ENCODE measurements at places on chromosomes 1 and 21.

- no peaks in the 10 kb centered on the region for H3K4me1 ChIP-seq
- no peaks in the 10 kb centered on the region for H3K27me3 ChIP-seq
- no peak overlapping the region for H3K27ac ChIP-seq
- no peak overlapping the region for H3K4me3 ChIP-seq
- H3K36me3 ChIP-seq = no peaks in the 10 kb centered on the region
These were observed 166.5 kb upstream of the PLD5 start for GRCh38 chr1:242690849-242691609.

DNA sequence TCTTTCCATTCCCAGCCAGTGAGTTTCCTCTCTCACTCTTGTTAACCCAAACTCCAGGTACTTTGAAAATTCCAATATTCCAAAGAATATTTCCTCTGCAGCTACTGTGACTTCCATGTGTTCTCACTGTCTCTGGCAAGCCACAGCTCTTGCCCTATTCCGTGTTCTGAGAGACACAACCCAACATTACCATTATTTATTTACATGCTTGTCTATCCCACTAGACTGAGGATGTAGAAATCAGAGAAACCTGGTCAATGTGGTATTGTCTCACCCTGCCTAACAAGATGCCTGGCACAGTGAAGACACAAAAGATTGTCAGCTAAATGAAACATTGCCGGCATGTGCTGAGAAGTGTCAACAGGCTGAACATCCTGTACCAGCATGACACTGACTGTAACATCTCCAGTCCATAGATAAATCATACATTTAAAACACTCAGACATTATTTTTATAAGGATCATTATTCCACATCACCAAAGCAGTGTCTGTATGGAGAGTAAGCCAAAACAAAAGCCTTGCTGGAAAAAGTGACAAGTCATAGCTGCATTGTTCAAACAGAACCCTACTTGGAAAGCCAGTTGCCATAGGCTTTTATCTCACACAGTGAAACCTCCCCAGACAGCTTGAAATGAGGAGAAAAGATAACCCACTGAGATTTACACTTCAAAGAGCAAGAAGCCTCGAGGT, 72.3 kb downstream of the SIPA1L2 start:
- H3K27ac ChIP-seq = no peak overlapping the region
- peaks cover 14% of the 10 kb centered on the region for H3K27me3 ChIP-seq
- H3K4me3 ChIP-seq = no peak overlapping the region
- H3K36me3 ChIP-seq = no peaks in the 10 kb centered on the region

GRCh38 chr1:97091679-97092078, 370.1 kb downstream of the PTBP2 start:
- H3K27me3 ChIP-seq = no peaks in the 10 kb centered on the region
- H3K4me3 ChIP-seq = no peak overlapping the region
- DNase-seq = no peak
- H3K4me1 ChIP-seq = no peaks in the 10 kb centered on the region
- H3K36me3 ChIP-seq = peaks cover 2% of the 10 kb centered on the region
- no peak overlapping the region for H3K27ac ChIP-seq

- peaks cover 3% of the 10 kb centered on the region for H3K27me3 ChIP-seq
- no peak overlapping the region for H3K4me3 ChIP-seq
- H3K36me3 ChIP-seq = no peaks in the 10 kb centered on the region
- H3K27ac ChIP-seq = no peak overlapping the region
- H3K4me1 ChIP-seq = no peaks in the 10 kb centered on the region
- DNase-seq = no peak
These were observed 7.5 kb downstream of the ELF3 start for GRCh38 chr1:202017749-202018467.
